ENCODE measurements at places on chromosomes 13 and 19. TPM values are rescaled to one million over a fixed set of nuclear protein-coding genes. Genes with fewer than 3 reads are reported as not detected.

CCDC8 gene
- 26.4 TPM for total RNA-seq

KLK8 gene
- not detected for total RNA-seq

SKA3 gene
- 6.1 TPM for total RNA-seq

PIBF1 gene
- 11.9 TPM for total RNA-seq

SIGLEC5 gene
- total RNA-seq = not detected

RXFP2 gene
- total RNA-seq = not detected

ANGPTL8 gene
- total RNA-seq = not detected

HSD17B14 gene
- 4.6 TPM for total RNA-seq

PNMA8B gene
- 5.6 TPM for total RNA-seq

SBK2 gene
- total RNA-seq = 1.8 TPM

COL4A2 gene
- 511 TPM for total RNA-seq

ODAD3 gene
- not detected for total RNA-seq

TEX101 gene
- total RNA-seq = not detected

KIRREL2 gene
- not detected for total RNA-seq

ZIM2 gene
- 0.08 TPM for total RNA-seq

PEX11G gene
- total RNA-seq = 4.2 TPM
